ENCODE measurements at places on chromosomes 1 and 21.

DNA sequence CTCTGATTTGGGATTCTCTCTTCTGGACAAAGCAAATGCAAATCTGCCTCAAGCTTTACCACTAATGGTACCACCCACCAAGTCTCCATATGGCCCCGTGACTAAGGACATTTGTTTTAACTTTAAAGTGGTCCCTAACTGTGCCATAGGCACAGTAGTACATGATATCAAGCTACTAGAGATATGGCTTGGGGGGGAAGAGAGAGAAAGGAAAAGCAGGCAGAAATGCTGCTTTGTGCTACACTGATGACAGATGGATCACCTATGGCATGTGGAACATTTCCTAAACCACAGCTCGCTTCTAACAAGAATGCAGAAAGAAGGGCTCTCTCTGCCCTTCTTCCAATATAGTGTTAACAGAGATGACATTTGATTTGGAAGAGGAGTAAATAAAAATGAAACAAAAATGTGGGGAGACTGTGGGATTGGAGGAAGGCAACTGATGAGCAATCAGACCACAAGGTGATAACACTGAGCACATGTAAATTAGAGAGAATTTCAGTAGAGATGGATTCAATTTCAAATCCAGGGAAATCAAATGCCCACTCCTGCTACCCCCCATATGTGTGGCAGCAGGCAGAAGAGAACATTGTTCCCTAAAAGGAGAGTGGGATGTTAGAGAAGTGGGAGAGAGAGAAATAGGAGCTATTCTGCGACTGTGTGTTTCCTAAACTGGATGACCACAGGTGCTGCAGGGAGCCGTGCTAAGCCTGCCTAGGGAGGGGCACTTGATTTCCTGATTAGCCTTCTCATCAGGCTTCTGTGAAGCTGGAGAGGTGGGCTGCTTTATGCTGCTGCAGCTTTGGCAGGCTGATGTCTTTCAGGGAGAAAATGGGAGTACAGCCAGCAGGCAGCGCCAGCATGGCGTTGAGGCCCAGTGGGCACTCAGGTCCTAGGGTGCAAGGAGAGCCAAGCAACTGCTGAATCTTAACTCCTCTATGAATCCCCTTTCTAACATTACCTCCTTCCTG lies 75.3 kb downstream of the ZNF648 start:
- no peak for ATAC-seq

GRCh38 chr1:23899070-23899469 lies 14.1 kb downstream of the CNR2 start:
- no peak for ATAC-seq

GRCh38 chr21:29671728-29672127 lies 268.1 kb downstream of the GRIK1 start:
- no peak for ATAC-seq

DNA sequence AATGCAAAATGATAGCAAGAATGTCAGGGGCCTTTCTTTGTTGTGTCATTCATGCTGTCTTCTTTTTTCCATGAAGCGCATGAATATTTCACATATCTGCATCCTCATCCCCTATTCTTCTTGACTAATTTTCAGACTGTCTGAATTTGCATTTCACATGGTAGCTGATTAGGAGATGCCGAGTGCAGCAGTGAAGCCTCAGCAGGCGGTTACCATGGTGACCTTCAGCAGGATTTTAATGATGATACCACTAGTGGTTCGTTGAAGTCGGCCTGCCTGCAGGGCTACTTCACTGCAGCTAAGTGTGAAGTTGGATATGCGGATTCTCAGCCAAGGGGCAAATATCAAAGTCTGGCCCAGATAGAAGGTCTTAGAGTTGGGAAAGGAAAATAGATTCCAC lies 141.8 kb downstream of the NEK7 start:
- ATAC-seq, result peak; percentile 48

- no peak for ATAC-seq
Observed at GRCh38 chr1:200121421-200121820, 93.9 kb downstream of the NR5A2 start.

GRCh38 chr1:41559331-41559730 lies 74.8 kb upstream of the EDN2 start:
- ATAC-seq, result no peak

DNA sequence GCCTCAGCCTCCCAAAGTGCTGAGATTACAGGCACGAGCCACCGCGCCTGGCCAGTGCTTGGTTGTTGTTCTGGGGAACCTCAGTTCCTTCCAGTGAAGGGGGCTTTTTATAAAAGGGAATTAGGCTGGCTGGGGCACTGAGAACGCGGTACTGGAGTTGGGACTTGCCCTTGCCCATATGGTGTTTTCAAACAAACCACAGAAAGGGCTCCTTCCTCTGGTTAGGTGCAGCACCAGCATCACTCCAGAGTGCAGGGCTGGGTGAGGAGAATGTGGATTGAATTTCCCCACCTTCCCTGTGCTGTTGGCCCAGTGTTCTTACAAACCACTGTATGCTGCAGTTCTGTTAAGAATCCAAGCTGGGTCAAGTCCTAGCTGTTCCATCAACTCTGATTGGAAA lies 5.3 kb downstream of the MAN1C1 start:
- ATAC-seq, result no peak

GRCh38 chr1:19405761-19406487 lies 79.4 kb downstream of the CAPZB start:
- peak; percentile 46 for ATAC-seq

GRCh38 chr1:213054733-213055591 lies 3.9 kb downstream of the RPS6KC1 start:
- no peak for ATAC-seq

DNA sequence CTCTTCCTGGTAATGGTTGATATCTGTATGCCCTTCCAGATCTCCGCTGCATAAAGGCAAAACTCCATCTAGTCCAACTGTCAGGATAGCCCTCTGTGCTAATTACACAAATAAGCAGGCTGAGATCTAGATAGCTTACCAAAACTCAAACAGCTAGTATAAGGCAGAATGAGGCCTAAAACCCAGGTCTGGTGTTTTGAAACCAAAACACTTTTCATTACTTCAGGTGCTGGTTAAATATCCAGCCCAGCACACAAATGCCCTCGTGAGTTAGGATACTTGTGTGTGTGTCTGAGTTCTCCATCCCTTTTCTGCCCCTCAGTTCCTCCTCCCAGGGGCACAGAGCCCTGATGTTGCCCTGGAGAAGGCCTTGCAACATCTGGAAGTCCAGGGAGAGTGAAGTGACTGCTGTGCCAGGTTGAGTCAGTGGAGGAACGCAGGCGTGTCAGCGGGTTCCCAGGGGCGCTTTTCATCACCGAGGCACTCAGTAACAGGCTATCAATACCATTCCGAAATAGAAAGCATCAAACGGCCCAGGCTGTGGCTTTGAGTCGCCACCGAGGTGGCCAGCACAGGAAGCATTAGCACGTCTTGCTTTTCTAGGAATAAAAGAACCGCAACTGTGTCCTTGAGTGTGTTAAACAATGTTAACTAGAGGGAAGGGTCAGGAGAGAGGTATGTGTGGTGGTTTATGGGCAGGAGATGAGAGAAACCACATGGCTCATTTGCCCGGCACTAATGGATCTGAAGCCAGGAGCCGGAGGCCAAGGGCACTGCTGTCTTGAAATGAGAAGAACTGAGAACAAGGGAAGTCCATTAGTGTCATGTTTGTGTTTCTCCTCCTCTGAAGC lies 90.7 kb upstream of the WLS start:
- ATAC-seq, result peak; percentile 51

DNA sequence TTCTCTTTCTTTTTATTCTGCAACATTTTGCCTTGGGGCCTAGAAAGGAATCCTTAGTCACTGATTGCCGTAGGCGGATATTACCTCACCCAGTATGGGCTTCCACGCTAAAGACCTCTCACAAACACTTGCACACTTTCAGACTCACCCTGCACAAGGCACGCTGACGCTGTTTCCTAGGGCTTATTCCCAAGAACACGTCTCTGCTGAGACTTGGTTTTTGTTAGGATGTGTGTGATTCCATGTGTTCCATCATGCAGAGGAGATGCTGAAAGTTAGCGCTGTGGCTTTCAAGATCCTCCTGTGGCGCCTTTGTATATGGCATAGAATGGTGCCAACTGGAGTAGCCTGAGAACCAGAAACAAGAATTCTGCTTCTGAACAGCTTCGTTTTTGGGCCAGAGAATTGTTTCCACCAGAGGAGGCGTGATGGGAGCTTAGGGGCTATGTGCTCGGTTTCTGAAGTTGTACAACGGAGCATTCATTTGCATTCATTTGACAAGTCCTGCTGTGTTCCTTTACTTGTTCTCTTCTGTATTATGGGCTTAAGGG lies 297.0 kb downstream of the DISC1 start:
- ATAC-seq, result no peak

DNA sequence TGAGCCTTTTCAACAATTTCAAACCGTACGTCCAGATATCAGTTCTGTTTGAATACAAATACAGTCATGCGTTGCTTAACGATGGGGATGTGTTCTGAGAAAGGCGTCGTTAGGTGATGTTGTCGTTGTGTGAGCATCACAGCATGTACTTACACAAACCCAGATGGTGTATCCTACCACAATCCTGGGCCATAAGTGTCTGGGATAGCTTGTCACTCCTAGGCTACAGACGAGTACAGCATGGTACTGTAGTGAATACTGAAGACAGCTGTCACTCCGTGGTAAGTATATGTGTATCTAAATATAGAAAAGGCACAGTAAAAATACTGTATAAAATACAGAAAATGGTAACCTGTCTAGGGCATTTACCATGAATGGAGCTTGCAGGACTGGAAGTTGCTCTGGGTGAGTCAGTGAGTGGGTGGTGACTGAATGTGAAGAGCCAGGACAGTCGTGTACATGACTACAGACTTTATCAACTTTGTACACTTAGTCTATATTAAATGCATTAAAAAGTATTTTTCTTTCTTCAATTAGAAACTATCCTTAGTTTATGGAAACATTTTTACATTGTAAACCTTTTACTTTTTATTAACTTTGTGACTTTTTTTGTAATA lies 10.5 kb upstream of the OR2W3 start:
- ATAC-seq, result no peak

GRCh38 chr1:229001467-229002011 lies 266.3 kb downstream of the RHOU start:
- no peak for ATAC-seq

DNA sequence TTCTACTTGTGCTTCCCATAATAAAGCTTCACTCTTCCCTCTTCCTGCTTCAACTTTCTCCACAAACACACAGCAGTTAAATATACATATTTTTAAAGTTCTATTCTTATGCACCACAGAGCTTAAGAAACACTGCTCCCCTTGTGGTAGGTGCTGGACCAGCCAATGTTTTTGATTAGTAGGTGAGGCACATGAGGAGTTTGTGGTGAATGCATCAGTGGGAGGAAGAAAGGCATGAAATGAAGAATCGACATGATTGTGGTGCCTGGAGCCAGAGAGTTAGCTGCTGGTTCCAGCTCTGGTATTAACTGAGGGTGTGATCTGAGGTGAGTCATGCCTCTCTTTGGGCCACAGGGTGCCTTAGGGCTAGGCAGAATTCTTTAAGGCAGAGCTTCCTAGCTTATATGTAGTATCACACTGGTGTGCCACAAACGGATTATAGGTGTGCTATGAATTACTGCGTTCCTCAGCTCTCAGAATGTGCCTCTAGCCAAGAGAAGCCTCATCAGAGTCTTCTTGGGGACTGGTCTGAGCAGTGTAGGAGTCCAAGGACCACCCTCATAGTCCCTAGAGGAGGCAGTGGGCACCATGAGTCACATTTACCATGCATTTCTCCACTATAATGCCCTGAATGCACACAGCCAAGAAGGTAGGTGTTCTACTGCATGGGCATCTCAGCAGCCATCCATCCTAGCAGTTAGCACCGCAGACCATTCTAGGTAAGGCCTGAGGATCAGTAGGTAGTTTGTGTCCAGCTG lies 97.4 kb upstream of the SGIP1 start:
- peak; percentile 78 for ATAC-seq

GRCh38 chr1:247373721-247374141 lies 42.1 kb upstream of the ZNF496 start:
- ATAC-seq, result no peak

- ATAC-seq, result peak; percentile 83
Observed at GRCh38 chr1:201085902-201086735, 26.1 kb downstream of the CACNA1S start.

GRCh38 chr1:245874942-245875580 lies 632.0 kb downstream of the SMYD3 start:
- ATAC-seq, result peak; percentile 59

- ATAC-seq, result no peak
Observed at GRCh38 chr1:216888731-216889130, 165.5 kb upstream of the ESRRG start.

DNA sequence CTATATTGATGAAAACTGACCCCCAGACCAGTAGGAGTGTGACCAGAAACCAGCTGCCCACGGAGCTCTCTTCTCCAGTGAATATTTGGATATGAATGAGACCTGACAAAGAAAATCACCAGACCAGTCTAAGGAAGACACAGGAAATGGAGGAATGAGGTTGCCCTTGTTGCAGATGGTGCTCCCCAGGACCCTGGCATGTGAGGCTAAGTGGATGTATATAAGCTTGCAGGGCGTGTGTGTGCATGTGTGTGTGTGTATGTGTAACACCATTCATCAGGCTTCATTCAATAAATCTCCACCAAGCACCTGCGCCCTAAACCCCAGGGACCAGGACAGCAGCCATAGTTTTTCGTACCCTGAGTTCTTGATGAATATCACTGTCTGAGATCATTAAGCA lies 14.4 kb downstream of the PHLDA3 start:
- peak; percentile 30 for ATAC-seq

- ATAC-seq, result peak; percentile 32
Observed at GRCh38 chr1:22105611-22106207, 37.2 kb downstream of the WNT4 start.

DNA sequence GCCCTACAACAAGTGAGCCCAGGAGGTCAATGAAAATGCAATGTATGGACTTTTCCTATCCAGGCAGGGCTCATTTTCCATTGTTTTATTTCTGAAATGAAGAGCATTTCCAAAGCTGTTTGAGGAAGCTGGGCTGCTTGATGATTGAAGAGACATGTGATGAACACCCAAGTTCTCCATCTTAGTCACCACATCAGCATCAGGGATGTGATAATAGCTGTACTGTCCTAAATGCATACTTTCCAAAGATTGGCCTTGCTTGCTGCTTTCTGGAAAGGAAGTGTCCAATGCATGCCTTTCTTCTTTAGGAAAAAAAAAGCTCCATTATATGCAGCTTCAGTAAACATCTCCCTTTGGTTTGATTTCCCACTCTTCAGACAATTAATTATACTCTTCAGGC lies 425.9 kb upstream of the RUNX1 start:
- ATAC-seq, result no peak
